GM13976 (cell line): ENCODE measurements at places on chromosomes 4 and X.

DNA sequence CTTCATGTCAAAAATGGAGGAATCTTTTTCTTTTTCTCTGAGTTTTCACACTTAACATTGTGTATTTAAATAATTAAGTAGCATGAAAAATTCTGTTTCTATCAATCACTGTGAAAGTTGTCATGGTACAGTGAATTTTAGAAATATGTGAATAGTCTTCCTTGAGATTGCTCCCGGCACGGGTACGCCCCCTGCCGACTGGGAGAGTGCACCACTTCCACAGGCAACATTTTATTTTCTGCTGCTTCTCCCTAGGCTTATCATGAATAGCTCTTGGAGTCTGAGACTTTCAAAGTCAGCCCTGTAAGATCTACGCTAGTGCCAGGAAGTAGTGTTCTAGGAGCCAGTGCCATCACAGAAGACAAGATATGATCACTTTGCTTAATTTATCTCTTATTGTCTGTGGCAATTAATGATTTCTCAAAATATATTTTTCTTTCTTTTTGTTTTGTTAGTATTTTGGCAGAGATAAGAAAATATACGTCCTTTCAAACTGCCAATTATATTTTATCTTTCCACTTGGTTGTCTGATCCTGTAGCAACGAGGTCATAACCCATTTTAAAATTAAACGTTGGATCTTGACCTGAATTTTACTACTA is 763.8 kb upstream of the AADAT start:
- peak; percentile 23 for DNase-seq

DNA sequence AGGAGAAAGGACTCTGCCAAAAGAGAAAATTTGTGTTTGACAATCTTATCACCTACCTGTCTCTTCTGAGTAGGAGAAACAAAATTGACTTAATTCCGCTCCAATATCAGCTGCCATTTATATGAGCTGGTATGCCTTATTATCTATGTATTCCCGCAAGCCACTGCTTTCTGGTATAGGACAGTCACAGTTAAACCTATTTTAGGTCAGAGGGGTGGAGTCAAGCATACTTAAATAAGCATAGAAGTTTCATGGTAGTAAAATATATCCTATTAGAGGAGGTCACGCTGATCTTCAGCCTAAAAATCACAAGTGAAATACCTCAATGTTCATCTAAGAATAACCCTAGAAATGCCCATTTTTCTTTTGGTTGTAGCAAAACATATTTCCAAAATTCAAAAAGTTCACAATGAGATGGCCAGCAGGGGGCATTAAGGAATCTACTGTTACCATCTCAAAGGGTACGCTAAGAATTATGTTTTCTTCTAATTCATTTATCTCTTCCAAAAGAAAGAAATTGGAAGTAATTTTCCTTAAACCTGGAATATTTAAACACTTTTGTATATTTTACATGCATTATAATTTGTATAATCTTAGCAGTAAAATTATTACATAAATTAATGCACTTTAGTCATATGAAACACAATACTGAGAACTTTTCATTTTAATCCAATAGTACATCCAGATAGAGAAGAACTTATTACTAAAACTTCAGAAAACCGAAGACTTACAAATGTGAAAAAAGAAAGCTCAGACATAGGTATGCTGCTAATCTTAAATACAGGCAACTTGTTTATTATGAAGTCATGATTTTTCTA is 10.5 kb downstream of the PPAT start:
- DNase-seq = peak; percentile 32

DNA sequence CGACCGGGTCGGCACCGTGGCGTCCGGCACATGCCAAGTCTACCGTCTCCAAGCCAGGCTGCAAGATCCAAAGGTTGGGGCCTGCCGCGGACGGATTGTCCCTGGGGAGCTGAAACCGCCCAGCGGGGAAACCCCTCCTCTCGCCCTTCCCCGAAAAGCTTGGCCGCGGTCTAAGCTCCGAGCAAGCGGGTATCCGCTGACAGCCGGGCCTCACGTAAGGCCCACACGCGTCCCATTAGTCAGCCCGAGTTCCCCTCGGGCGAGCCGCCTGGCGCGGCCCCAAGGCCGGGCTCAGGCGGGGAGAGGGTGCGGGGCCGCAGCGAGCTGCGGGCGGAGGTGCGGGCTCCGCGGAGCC is 6.8 kb upstream of the BCOR start:
- DNase-seq = peak; percentile 61

- no peak for DNase-seq
Observed at GRCh38 chr4:140298001-140298400, 75.4 kb upstream of the SCOC start.

DNA sequence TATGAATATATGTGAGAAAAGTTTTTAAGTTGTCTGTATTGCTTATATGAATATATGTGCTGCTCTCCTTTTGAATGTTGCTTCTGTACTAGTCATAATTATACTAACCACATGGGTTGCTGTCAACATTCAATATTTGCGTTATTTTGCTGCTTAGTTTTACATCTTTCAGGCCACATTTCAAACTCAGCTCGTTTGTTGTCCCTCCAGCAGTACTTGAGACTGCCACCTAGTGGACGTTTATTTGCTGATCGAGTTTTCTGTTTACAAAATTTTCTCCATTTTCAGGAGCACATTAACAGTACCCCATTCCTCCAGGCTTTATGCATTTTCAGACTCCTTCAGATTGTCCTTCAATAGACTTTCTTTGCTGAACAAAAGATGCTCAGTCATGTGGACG is 75.8 kb downstream of the NUDT11 start:
- DNase-seq = no peak

DNA sequence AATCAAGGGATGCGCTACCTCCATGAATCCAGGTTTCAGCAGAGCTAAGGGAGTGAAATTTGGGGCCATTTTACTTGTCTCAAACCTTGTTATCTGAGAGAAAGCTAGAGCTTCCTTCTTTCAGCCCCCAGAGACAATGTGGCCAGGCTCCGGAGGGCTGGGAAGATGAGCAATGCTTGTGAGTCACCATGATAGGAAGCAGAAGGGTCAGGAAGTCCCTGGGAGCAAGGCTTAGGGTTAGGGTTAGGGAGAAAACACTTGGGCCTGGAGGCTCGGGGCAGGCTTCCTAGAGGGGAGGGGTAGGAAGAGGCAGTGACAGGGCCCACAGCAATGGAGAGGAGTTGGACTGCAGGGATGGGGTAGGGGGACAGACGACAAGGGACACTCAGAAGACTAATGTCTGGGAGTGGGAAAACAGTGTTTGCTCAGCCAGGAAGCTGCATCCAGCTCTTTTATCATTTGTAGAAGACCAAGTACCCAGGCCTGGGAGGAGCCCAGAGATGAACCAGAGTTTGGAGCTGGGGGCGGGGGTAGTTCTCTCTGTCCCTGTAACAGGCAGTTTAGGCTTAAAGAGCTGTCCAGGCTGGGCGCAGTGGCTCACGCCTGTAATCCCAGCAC is 16.4 kb upstream of the PORCN start:
- DNase-seq = no peak

DNA sequence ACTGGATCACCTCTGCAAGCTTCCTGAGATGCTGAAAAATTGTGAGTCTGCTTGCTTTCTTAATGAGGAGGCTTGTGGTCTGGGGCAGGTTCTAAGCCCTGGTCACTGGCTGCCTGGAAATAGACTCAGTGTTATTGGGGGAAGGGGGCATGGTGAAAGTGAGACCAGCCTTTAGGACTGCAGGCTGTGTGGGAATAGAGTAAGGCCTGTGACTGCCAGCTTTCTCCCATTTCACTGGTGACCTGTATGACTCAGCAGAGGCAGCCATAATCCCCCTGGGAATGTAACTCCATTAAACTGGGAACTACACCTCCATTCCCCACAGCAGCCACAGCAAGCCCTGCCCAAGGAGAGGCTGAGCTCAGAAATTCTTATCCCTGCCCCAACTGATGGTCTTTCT is 55.9 kb upstream of the IL15 start:
- no peak for DNase-seq

GRCh38 chrX:40651620-40652223 is 4.4 kb upstream of the CXorf38 start:
- peak; percentile 35 for DNase-seq

GRCh38 chr4:15469402-15470127 is at the start of gene CC2D2A:
TSS of gene CC2D2A (plus strand) at chr4:15469882. CDS start at chr4:15475933, 6,051 bp downstream.
- no peak for DNase-seq

- DNase-seq = no peak
Observed at GRCh38 chrX:55640854-55641253, 17.7 kb downstream of the FOXR2 start.

DNA sequence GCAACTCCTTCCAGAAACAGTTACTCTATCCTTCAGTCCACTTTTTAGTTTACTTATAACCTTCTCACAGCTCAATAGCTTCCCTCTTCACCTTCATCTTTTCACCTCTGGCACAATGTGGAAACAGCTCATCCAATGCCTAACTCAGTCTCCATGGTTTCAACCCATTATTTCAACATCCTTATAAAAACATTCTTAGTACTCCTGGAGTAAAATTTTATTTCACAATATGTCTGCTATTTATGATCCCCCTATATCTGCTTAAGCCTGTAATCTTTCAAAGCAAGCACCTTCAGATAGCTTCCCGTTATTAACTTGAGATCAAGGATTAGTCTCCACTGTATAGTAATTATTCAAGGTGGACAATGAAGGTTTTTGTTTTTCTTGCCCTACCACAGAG is 156.3 kb downstream of the GASK1B start:
- DNase-seq = no peak

- no peak for DNase-seq
Observed at GRCh38 chrX:136380010-136380769, 79.4 kb downstream of the ADGRG4 start.

DNA sequence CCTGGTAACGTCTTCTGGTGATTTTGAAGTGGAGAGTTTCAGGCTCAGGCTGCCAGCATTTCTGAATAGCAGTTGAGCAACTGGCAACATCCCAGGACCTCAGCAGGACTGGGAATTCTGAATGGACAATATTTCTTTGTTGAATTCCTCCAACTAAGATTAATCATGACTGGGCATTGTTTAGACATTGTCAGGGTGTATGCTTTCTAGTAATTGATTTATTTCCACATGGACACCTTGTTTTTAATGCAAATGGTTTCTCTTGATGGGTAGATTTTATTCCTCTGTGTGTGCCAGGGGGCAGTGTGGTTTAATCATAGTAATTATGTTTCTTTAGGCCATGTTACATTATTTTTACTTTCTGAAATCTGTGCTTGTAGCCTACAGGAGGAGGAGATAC is 1004.7 kb upstream of the LCORL start:
- no peak for DNase-seq
